Glomerular endothelial cell (primary cell): ENCODE measurements at places on chromosomes 3 and 15. TPM values are rescaled to one million over a fixed set of nuclear protein-coding genes. Genes with fewer than 3 reads are reported as not detected.

Gene DAZL
- total RNA-seq = not detected in 2 replicates

Gene ARRDC4
- 8.0 and 8.4 TPM in 2 replicates for total RNA-seq

Gene PLCL2
- 8.1 and 13.1 TPM in 2 replicates for total RNA-seq

Gene C3orf85
- not detected in 2 replicates for total RNA-seq

Gene SLC2A2
- total RNA-seq = not detected in 2 replicates

Gene CYP1A2
- total RNA-seq = not detected in 2 replicates

Gene LCTL
- total RNA-seq = 0.06 TPM in 1 of 2 replicates, not detected in the other

Gene ALDH1L1
- total RNA-seq = not detected in 2 replicates

Gene PLS1
- 0.82 and 2.9 TPM in 2 replicates for total RNA-seq

Gene GOLGA6L7
- total RNA-seq = not detected in 2 replicates
